ENCODE measurements at places on chromosomes 3 and 15.

GRCh38 chr3:139718415-139718814 lies 40.6 kb upstream of the NMNAT3 start:
- DNase-seq: peak; percentile 30

GRCh38 chr3:132622148-132622547 lies 25.1 kb downstream of the ACKR4 start:
- no peak for DNase-seq

GRCh38 chr3:73547427-73548248 lies 77.1 kb downstream of the PDZRN3 start:
- no peak for DNase-seq

DNA sequence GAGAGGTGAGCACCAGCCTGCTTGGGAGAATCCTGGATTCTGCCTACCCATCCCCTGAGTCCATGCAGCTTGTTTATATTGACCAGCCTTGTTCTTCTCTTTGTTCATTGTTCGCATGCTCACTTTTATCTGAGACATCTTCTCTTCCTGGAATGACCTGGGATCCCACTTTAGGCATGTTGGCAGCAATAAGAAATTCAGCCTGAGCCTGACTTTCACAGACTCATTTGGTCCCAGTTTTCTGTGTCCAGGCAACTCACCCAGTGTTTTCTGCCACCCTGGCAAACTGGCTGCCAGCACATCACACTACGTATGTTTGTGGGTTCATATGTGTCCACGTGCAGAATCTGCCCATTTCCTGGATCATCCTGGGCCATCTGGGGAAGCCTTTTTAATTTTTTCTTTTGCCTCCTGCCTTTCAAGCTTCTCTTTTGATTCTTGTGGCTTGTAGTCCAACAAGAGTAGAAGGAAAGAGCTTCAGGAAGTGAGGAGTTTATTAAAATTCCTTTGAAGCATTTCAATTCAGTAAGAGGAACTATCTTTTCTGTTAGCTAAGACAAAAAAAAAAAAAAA lies 199.9 kb downstream of the FNDC3B start:
- no peak for DNase-seq
